ENCODE measurements at places on chromosomes 1 and 21.

GRCh38 chr1:50415235-50416149, 7.8 kb downstream of the DMRTA2 start:
- no peak for DNase-seq

GRCh38 chr1:206921772-206922265, at the start of gene FCMR:
TSS of gene FCMR (minus strand) at chr1:206921941. CDS start at chr1:206921854, 87 bp downstream.
- DNase-seq, result no peak

GRCh38 chr1:37726751-37727585, 34.7 kb downstream of the CDCA8 start:
- DNase-seq, result no peak

DNA sequence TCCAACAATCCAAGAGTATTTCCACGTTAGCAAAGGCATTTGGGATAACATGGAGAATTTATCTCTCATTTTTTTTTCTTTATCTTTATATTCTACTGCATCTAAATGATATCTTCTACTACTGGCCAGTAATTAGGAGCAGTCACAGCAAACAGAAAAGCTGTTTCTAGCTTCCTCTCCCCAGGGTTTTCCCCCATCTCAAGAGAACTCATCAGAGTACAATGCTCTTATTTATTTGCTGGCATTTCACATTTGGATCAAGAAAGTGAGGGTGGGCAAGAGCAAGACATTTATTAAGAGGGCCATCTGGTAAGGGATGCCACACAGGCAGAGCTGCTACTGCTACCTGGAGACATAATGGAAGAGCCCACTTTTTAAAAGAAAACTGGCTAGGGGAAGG, 368.2 kb downstream of the USH2A start:
- no peak for DNase-seq

DNA sequence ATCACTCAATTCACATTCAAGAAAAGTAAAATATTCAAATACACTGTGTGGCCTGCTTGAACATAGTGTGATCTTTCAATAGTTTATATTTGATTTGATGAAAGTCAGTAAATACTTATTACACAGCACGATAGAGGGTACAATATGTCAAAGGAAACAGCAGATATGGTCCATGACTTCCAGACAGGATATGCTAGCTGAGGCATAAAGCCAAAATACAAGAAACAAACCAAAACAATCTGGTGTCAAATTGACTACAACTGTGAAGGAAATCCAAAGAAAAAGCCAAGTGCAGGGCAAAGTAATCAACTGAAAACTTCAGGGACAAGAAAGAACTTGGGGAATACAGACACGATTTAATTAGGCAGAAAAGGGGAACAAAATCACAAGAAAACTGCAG, 19.3 kb downstream of the RRAGC start:
- no peak for DNase-seq

DNA sequence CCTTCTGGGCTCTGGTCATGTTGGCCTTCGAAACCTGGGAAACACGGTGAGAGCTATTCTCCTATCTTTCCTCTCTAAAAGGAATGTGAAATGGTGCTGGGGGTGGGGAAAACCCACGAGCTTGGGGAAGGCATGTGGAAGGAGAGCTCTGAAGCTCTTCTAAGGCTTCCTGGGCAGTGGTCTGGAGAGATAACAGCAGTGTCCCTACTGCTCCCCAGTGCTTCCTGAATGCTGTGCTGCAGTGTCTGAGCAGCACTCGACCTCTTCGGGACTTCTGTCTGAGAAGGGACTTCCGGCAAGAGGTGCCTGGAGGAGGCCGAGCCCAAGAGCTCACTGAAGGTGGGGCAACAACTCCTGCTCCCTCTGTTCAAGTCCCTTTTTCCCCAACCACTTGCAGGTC, 2.8 kb downstream of the USP21 start:
- no peak for DNase-seq

DNA sequence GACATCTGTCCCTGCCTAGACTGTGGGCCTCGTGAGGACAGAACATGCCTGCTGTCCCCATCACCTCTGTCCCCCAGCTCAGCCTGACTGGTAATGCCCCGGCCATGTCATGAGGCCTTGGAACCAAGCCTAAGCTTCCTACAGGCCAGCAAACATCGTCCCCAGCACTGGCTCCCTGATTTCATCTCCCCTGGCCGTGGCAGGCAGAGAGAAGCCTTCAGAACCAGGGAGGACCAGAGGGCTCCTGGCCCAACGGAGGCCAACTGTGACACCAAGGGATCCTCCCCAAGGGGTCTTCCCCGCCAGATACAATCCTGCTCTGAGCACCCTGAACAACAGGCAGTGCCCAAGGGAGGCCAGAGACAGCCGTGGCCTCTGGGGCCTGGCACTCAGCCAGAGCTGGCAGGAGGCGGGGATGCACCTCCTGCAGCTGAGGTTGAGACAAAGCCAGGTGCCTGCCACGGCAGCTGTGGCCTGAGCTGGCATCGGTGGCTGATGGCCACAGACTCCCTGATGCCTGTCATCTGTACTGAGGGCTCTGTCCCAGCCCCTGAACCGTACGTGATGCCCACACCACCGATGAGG, 9.9 kb upstream of the NPHP4 start:
- DNase-seq, result no peak

DNA sequence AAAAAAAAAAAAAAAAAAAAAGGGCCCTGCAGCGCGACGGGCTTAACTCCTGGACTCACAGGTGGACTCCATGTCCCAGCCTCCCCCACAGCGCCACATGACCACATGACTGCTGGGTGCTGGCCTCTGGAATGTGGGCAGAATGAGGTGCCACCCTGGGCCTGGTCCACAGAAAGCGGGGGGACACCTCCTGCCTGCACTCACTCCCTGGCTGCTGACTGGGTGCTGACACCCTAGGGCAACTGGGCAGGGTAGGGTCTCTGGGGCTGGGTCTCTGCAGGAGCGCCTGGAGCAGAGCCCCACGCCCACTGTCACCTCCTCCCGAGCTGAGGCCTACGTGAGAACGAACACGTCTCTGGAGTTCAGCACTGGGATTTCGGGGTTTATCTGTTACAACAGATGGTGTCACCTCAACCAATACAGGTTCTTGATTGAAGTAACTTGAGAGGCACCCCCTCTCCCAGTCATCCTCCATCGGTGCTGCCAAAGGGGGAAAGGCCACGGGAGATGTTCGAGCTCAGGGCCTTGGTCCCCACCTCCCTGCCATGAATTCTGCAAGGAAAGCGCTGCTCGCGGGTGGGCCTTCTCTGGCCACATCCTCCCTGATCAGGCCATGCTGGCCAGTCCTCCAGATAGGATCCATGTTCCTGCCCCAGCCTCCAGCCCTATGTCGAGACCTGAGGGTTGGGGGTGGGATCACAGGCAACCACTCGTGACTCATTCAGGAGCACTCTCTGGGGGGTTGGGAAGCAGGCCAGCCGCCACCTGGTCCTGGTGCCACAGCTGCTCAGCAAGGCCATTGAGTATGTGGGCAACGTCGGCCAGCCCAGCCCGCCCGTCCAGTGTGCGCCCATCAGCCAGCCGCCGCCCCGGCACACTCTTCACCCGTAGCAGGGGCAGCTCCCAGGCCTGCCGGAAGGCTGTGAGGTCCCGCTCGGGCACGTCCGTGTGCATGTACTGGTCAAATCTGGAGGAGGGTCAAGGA, 5.4 kb downstream of the CPLANE2 start:
- DNase-seq, result no peak
